ENCODE measurements at places on chromosomes 2 and 18.
A peak's percentile ranks its signal among the peaks of the same experiment; 100 is the strongest.

- peak; percentile 44 for DNase-seq
Measured at GRCh38 chr18:24567199-24567598, 106.8 kb downstream of the HRH4 start.

DNA sequence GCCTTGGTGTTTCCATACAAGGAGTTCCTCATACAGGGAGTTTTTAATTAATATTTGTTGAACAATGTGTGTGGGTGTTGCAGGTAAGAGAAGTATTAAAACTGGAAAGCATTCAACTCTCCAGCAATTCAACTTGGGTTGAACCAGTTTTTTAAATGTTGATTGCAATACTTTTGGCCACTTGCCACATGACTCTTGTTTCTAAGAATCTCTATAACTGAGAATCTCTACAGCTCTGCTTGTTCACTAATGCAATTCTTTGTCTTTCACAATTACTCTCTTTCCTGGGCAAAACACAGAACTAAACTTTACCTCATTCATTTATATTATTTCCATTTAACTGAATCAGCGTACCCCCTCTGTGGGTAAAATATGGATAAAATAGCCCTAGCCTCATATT lies 429.4 kb downstream of the ARHGAP15 start:
- DNase-seq: peak; percentile 53

DNA sequence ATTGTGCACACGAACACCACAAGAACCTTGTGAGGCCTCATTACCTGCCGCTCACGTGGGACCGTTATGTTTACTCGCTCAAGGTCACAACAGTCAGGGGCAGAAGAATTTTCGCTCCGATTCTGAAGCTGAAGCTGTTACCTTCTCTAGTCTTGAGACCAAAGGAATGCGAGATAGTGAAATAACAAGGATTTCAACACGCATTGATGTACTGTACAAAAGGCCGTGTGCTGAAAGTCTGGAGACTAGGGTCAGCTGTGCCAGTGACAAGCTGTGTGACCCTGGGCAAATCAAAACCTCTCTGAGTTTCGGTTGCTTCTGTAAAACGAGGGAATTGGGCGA lies 583 bp downstream of the NEMP2 start:
- no peak for DNase-seq

DNA sequence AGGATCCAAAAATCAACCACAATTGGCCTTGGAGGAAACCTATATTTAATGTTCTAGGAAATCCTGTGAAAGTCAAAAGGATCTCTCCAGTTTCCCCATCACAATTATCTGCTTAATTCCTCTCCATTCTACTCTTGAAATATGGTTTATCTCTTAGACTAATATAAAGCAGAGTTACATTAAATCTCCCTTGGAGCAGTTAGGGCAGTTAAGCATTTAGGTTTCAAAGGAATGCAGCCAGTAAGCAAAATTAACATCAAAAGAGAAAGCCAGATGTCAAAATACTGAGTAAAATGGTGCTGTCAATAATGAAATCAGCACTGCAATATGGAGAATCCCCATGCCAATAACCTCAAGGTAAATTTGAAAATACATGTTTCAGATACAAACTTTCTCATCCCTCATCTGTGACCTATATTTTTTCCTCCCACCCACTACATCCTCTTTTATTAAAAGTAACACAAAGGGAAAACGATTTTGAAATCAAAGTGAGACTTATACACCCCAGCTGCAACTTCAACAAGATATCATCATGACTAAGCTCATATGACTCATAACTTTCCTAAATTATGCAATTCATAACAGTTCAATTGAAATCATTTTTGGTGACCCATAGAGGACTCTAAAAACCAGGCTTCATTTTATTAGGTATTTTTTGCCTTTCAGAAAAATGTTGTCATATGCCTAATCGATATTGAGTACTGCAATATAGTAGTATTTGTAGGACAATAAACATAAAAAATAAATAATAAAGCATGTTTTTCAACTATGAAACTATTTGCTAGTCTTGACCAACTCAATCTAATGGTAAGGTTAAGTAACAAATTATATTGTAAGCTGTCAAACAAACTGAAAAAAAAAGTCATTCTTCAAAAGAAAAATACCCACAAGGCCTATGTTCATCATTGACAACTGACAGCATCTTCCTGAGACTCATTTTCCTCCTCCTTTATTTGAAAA lies 3.1 kb downstream of the ADAM17 start:
- DNase-seq: peak; percentile 75

GRCh38 chr2:198641161-198641560 lies 816.6 kb downstream of the SATB2 start:
- DNase-seq: peak; percentile 14

DNA sequence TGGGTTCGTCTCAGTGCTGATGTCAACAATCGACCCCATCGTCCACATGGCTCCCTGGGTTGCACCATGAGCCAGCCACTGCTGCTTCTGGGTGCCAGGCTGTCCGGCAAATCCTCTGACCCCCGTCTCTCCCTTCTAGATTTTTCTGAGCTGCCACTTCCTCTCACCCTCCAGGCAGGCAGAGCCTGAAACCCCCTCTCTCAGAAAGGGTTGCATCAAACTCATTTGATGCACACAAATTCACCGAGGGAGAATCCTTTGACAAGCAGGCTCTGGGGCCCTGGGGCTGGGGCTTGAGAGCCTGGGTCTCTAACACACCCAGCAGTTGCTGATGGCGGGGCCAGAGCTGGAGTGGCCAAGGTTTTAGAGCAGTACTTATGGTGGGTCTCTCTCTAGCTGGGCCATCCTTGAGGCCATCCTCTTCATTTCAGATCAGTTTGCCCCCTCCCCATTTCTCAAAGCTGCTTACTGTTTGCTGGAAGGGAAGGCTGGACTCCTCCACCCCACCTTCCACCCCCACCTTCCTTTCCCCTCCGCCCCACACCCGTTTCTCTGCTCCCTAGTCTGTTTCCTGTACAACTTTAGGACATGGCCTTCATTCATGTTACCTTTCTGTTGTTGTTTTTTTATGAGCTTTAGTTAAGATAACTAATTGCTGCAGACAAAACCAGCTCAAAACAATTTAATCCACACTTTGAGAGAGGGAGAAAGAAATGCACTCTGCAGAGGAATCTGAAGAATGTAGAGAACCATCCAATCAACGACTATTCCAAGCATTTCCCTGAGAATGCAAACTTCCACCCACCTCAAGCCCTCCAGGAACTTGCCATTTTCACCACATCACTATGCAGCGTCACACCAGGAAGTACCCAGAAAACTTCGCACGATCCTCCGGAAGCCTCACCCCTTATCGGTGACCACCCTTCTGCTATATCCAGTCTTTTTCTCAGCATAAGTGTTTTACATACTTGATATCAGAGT lies 69.5 kb downstream of the ARL4C start:
- DNase-seq: peak; percentile 92

DNA sequence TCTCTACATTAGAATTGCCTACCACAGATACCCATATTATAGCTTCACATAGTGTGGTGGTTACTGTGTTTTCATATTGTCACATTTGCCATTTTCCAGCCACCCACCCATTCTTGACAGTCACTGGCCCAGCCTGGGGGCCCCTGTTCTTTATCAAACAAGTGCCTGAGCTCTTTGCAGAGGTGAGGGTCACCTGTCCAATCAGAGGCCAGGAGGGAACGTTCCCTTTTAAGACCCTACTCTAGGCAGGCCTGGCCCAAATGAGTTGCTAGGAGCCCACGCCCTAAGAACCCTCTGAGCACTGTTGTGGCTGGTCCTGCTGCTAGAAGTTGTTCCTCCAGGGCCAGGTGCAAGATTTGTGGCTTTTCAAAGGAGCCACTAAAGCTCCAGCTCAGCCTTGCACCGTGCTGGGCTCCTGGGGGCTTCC lies 5.2 kb downstream of the IL37 start:
- no peak for DNase-seq

- peak; percentile 42 for DNase-seq
Measured at GRCh38 chr2:40332191-40332826, 119.6 kb downstream of the SLC8A1 start.

- no peak for DNase-seq
Measured at GRCh38 chr18:57364460-57364859, 12.1 kb downstream of the ST8SIA3 start.

GRCh38 chr2:32611366-32611765 lies 16.5 kb upstream of the TTC27 start:
- no peak for DNase-seq

- DNase-seq: no peak
Measured at GRCh38 chr2:30218338-30218713, 13.0 kb upstream of the LBH start.

DNA sequence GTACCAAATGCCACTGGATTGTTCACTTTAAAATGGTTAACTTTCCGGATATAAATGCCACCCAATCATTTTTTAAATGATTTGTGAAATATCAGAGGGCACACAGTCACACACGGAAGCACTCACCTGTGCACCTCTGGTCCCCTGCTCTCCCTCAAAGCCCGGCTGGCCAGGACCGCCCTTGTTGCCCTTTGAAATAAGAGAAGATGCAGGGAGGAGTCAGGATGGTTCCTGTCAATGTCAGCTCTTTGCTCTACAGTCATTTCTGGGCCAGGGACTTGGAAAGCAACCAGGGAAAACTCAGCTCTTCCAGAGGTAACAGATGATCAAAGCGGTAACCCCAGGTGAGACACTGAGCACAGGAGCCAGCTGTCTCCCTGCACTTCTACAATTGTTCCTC lies 60.7 kb downstream of the COL6A3 start:
- DNase-seq: no peak

DNA sequence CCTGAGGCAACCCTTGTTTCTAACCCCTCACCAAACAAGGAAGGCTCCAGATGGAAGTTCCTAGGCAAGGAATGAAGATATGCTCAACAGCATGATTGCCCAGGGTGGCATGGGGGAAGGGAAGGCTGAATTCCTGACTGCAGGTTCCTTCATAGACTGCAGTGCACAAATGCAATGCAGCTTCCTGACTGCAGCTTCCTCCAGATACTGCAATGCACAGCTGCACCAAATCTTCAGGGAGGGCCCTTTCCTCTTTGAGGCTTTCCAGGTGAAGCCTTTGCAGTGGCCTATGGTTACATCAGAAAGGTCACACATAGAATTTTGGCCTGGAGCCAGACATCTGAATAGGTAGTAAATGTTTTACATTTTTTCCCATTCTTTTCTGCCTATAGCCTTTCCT lies 58.8 kb upstream of the DYNAP start:
- no peak for DNase-seq

DNA sequence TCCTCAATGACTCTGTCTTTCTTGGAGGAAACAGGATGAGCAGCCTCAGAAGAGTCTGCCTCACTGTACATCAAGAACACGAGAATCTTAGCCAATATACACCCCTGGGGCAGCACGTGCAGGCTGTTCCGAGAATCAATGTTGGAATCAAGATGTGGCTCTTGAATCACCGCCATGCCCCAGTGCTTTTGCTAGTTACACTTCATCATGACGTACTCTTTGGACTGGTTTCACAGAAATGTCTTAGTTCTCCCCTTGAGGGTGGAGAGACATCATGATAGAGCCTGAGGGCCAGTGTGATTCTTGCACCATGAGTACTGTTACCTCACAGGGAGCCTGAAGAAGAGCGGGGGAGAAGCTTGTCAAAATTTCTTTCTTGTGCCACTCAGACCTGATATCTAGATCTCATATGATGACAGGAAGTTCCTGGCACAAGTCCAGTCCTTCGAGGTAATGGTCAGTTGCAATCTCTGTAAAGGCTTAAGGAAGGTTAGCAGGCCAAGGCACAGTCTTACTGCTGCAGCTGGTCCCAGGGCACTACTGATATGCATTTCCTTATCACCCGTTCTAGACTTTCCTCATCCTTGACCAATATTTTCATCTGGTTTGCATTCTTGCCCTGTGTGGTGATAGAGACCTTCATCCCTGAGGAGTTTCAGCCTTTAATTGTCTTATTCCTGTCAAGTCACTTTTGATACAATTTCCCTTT lies 28.2 kb upstream of the STAT4 start:
- peak; percentile 92 for DNase-seq

- no peak for DNase-seq
Measured at GRCh38 chr2:17079262-17079661, 413.6 kb upstream of the CYRIA start.

DNA sequence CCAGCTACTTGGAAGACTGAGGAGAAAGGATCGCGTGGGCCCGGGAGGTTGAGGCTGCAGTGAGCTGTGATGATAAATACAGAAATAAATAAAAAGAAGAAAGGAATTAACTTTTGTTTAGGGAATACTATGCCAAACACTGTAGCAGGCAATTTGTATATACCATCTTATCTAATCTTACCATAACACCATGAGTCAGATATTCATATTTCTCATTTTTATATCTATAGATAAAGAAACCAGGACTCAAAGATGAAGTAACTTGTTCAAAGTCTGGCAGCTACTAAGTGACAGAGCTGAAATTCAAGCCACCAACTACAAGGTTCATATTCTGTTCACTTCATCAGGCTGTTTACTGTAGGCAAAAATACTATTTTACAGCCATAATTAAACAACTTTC lies 119.2 kb upstream of the SLC39A10 start:
- DNase-seq: no peak

- peak; percentile 74 for DNase-seq
Measured at GRCh38 chr2:83364264-83364663, 1094.8 kb downstream of the SUCLG1 start.

DNA sequence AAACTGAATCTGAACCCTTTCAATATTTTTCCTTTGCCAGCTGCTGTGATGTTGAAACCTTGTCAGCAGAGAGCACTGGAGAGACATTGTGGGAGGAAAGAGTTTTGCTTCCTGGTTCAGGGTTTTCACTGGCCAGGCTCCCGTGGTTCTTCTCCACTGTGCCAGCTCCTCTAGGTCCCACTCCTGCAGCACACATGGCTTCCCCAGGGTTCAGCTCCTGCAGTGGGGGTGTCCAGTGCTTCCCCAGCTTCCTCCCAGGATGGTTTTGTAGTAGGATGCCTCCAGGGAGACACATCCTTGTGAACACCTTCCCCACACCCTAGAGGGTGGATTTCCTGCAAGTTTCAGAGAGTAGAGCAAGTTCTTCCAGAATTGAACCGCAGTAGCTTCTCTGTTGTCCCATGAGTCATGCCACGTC lies 24.0 kb upstream of the SULT1C3 start:
- peak; percentile 68 for DNase-seq

DNA sequence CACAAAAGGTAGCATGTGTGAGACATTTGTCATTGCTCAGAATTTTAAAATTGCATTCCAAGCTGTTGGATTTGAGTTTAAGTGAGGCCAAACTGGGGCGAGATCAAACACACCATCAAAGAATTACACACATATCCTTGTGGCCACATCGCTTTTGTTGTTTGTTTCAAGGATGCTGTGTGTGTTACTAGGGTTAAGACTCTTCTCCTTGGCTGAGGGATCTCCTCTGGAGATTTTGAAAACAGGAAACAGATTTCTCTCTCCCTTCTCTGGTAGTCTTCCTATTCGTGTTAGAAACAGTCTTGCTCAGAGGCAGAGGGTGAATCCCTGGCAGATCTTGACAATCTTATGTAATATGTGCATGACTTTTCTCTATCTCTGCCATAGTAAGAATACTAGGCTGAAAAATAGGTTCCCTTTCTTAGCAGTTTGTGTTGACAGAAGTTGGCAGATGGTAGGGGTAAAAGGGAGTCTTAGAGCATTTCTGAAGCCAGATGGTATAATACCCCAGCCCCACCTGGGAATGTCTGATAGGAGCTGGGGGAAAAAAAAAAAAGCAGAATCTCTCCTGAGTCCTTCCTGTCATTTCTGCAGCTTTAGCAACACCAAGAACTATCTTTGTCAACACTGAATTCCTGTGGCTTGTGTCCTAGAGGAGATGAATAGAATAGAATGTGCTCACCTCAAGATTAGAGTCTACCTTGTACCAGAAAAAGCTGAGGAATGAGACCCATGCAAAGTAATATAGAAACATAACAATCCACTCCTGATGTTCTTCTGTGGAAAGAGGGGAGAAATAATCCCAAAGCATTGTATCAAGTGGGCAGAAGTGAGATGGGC lies 101.8 kb downstream of the XRCC5 start:
- DNase-seq: no peak
